ENCODE measurements at places on chromosomes 16 and 17.

GRCh38 chr17:28579526-28579925 is 2.8 kb upstream of the ALDOC start:
- no peak for DNase-seq

DNA sequence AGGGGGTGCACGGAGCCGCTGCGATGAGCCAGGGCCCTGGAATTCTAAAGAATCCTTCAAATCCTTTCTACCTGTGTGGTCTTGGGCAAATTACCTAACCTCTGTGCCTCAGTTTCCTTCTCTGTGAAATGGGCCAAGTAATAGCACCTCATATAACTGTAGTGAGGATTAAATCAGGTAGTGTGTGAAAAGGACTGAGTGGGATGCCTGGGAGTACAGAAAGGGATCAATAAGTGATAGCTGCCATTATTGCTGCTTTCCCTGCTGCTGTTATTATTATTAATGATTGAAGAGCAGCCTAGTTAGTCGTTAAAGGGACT is 958 bp downstream of the SCNN1G start:
- DNase-seq: no peak

- DNase-seq: no peak
These were observed 118.3 kb upstream of the EEF2KMT start for GRCh38 chr16:5215901-5216300.

DNA sequence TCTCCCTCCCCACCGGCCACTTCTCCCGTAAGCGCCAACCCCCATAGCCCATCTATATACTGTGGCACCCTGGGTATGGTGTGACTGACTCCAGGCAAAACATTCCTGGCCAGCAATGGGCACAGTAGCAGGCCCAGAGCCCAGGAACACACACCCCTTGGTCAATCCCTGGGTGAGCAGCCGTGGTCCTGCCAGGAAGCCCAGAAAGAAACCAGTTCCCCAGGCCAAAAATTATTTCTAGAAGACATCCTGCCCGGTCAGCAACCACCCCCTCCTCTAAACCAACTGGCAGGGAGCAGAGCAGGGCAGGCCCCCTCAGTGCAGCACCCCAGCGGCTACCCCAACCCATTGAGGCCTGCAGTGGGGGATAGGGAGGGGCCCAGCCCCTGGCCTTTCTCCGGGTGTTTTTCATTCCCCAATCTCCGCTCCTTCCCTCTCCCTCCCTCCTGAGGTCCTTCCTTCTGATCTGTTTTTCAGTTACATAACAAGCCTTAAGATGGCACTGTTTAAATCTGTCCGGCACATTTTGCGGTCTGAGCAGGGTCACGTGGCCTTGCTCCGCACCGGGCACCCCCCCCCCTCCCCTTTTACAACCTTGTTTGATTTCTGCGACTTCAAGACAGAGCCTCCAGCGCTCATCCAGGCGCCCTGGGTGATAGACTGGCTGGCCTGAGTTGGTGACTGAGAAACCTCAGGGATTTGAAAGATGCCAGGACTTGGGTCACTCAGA is 2.0 kb downstream of the NPTX1 start:
- DNase-seq: peak; percentile 65
